CD4-positive, alpha-beta memory T cell (primary cell): ENCODE measurements at places on chromosomes 12 and 14. TPM values are rescaled to one million over a fixed set of nuclear protein-coding genes. Genes with fewer than 3 reads are reported as not detected.

NKX2-1 gene
- total RNA-seq: not detected

MANSC1 gene
- total RNA-seq: 0.35 TPM

KRT4 gene
- total RNA-seq: not detected

CD163L1 gene
- total RNA-seq: 1.1 TPM

TMTC1 gene
- total RNA-seq: not detected

DHRS2 gene
- total RNA-seq: not detected

SERPINA5 gene
- not detected for total RNA-seq

SMIM41 gene
- not detected for total RNA-seq

PLBD2 gene
- 15.6 TPM for total RNA-seq

DNA sequence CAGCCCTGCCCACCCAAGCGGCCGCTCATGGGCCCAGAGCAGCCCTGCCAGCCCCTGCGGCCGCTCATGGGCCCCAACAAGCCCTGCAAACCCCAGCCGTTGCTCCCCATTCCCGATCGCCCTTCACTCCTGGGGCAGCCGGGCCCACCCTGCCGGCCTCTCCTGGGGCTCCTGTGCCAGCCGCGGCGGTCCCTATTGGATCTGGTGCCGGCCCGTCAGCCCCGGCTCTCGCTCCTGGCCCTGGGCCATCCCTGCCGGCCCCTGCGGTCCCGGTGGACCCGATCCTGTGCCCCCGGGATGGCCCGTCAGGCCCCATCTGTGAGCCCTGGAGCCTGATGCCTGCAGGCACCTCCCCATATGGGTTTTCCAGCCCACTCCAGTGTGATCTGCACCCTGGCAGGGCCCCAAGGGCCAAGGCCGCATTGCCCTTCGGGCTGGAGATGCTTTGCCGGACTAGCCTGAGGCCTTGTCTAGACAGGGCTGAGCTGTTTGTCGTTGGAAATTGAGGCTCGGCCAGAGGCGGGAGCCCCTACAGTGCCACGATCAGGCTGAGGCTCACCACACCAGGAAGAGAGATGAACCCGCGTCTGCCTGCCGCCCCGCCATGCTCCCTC lies 20.3 kb downstream of the FBRSL1 start:
- no peak overlapping the region for H3K4me3 ChIP-seq
- H3K27me3 ChIP-seq: no peaks in the 10 kb centered on the region
- no peak for DNase-seq
- peaks cover 24% of the 10 kb centered on the region for H3K4me1 ChIP-seq
- H3K36me3 ChIP-seq: no peaks in the 10 kb centered on the region

- H3K4me1 ChIP-seq: no peaks in the 10 kb centered on the region
- no peak for DNase-seq
- no peak overlapping the region for H3K4me3 ChIP-seq
- no peaks in the 10 kb centered on the region for H3K36me3 ChIP-seq
These were observed 403.7 kb downstream of the SLC6A15 start for GRCh38 chr12:84508851-84509260.

DNA sequence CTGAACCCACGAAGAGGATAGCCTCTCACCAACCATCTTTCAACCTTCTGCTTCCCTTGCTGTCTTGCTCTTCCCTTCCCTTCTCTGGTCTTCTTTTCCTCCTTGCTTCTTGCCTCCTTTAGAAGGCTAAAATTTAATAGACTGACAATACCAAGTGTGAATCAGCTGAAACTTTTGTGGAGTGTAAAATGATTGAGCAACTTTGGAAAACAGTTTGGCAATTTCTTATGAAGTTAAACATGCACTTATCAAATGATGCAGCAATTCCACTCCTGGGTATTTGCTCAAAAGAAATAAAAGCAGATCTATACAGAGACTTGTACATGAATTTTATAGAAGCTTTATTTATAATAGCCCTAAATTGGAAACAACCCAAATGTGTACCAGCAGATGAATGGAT lies 3.3 kb upstream of the KRT86 start:
- no peak overlapping the region for H3K4me3 ChIP-seq
- no peak overlapping the region for H3K27ac ChIP-seq
- peaks cover 4% of the 10 kb centered on the region for H3K27me3 ChIP-seq
- DNase-seq: no peak
- H3K36me3 ChIP-seq: no peaks in the 10 kb centered on the region
- no peaks in the 10 kb centered on the region for H3K4me1 ChIP-seq

GRCh38 chr12:77727442-77728001 lies 103.2 kb upstream of the NAV3 start:
- H3K27me3 ChIP-seq: no peaks in the 10 kb centered on the region
- no peak for DNase-seq
- no peak overlapping the region for H3K27ac ChIP-seq

- no peak overlapping the region for H3K27ac ChIP-seq
- no peaks in the 10 kb centered on the region for H3K4me1 ChIP-seq
These were observed 16.3 kb downstream of the TMEM119 start for GRCh38 chr12:108581311-108582227.

- H3K27ac ChIP-seq: no peak overlapping the region
- H3K27me3 ChIP-seq: no peaks in the 10 kb centered on the region
- no peak overlapping the region for H3K4me3 ChIP-seq
- no peaks in the 10 kb centered on the region for H3K36me3 ChIP-seq
These were observed 348.0 kb upstream of the SOX5 start for GRCh38 chr12:24297516-24297915.

DNA sequence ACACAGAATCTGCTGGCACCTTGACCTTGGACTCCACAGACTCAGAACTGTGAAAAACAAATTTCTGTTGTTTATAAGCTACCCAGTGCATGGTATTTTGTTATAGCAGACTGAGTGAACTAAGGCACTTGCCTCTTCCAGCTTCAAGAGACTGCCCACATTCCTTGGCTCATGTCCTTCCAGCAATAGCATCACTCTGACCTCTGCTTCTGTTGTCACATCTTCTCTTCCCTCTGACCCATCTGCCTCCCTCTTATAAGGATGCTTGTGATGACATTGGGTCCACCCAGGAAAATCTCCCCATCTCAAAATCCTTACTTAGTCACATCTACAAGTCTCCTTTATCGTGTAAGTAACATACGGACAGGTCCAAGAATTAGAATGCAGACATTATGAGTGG lies 200.4 kb downstream of the PIK3C2G start:
- H3K4me3 ChIP-seq: no peak overlapping the region
- H3K27ac ChIP-seq: no peak overlapping the region
- H3K36me3 ChIP-seq: no peaks in the 10 kb centered on the region
- H3K4me1 ChIP-seq: no peaks in the 10 kb centered on the region

DNA sequence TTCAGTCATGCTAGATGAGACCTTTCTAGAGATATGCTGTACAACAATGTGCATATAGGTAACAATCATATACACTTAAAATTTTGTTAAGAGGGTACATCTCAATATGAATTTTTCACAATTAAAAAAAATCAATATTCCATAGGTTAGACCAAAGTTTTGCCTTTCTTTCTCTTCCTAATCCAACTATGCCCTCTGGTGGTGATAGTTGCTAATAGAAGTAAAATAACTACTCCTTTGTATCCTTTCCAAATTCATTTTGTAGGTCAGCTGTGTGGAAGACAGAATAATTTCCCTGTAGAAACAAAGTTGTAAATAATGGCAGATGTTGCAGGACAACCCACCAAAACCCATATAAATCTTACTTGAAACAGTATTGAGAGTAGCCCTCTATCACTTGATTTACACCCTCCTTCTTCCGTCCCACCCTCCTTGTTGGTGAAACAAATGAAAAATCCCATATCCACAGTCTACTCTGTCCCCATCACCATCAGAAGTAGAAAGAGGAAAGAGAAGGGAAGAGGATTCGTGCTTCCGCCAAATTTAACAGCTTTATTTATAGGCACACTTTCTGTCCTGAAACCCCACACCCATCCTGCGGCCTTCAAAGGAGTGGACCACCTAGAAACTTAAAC lies 34.2 kb upstream of the KICS2 start:
- H3K27me3 ChIP-seq: no peaks in the 10 kb centered on the region
- no peaks in the 10 kb centered on the region for H3K4me1 ChIP-seq
- H3K36me3 ChIP-seq: no peaks in the 10 kb centered on the region

- H3K4me3 ChIP-seq: no peak overlapping the region
- H3K36me3 ChIP-seq: no peaks in the 10 kb centered on the region
- DNase-seq: no peak
- no peaks in the 10 kb centered on the region for H3K27me3 ChIP-seq
- no peaks in the 10 kb centered on the region for H3K4me1 ChIP-seq
These were observed 136.9 kb downstream of the FUT8 start for GRCh38 chr14:65549429-65549828.

DNA sequence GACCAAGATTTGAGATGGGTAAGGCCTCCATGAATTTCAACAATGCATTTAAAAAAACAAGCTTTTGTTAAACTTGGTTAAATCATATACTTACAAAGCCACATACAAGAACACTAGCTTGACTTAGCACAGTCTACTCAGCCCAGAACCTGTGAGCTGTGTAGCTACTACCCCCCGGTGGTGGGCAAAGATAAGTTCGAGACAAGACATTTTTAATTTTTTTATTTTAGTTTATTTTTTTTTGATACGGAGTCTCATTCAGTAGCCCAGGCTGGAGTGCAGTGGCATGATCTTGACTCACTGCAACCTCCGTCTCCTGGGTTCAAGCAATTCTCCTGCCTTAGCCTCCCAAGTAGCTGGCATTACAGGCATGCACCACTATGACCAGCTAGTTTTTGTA lies 3.7 kb upstream of the NECAP1 start:
- H3K4me3 ChIP-seq: no peak overlapping the region
- no peaks in the 10 kb centered on the region for H3K36me3 ChIP-seq
- H3K4me1 ChIP-seq: peaks cover 35% of the 10 kb centered on the region

DNA sequence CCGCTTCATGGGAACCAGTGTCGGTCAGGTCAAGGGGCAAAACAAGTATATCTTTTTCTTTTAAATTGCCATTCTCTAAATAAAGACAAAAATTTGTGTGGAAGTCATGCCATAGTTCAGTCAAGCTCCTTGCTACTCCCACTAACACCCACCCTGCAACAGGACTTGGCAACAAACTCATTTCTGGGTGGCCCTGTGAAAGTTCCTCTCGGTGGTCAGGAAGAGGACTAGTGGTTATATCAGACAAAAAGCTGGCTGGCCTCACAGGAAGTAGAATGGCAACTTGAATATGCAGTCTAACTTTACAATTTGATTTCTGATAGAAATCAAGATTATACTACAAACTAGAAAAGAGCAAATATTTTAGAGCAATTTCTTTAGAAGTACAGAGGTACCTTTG lies 11.2 kb downstream of the DHRS7 start:
- no peaks in the 10 kb centered on the region for H3K27me3 ChIP-seq
- no peaks in the 10 kb centered on the region for H3K36me3 ChIP-seq
- DNase-seq: no peak
- H3K4me1 ChIP-seq: peaks cover 71% of the 10 kb centered on the region
- H3K4me3 ChIP-seq: no peak overlapping the region

GRCh38 chr14:23021889-23022442 lies 12.0 kb upstream of the C14orf93 start:
- no peak overlapping the region for H3K4me3 ChIP-seq
- H3K27ac ChIP-seq: no peak overlapping the region
- no peak for DNase-seq
- peaks cover 28% of the 10 kb centered on the region for H3K4me1 ChIP-seq
- peaks cover 9% of the 10 kb centered on the region for H3K36me3 ChIP-seq

DNA sequence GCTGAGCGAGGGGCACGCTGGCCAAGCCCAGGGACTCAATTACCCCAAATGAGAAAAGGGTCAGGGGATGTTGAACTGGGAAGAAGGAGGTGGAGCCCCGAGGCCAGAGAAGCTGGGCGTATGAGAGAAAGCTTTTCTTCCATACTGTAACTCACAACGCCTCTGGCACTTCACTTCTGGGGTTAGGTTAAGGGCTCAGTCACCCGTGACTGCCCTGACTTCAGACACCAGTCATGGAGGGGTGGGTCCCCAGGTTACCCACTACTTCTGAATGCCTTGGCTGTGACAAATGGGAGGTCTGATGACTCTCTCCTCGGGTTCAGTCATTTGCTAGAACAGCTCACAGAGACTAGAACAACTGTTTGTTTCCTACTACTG lies 5.5 kb upstream of the GPR132 start:
- no peaks in the 10 kb centered on the region for H3K36me3 ChIP-seq
- no peak overlapping the region for H3K27ac ChIP-seq
- no peaks in the 10 kb centered on the region for H3K27me3 ChIP-seq

DNA sequence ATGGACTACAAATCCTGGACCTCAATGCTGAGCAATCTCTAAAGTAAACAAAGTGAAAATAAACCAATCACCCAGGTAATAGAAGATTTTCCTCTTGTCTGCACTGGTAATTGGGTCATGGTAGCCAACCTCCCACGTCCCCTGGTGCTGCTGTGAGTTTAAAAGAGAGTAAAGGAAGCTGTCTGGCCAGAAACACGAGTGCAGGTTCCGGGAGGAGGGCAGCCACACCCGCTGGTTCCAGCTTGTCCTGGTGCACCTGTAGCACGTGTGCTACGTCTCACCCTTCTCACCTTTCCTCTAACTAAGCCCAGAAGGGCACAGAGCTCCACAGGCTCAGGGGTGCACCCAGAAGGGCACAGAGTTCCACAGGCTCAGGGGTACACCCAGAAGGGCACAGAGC lies 5.4 kb downstream of the CRACR2A start:
- peaks cover 3% of the 10 kb centered on the region for H3K36me3 ChIP-seq
- H3K4me3 ChIP-seq: no peak overlapping the region
- DNase-seq: peak; percentile 69
- peaks cover 70% of the 10 kb centered on the region for H3K4me1 ChIP-seq

DNA sequence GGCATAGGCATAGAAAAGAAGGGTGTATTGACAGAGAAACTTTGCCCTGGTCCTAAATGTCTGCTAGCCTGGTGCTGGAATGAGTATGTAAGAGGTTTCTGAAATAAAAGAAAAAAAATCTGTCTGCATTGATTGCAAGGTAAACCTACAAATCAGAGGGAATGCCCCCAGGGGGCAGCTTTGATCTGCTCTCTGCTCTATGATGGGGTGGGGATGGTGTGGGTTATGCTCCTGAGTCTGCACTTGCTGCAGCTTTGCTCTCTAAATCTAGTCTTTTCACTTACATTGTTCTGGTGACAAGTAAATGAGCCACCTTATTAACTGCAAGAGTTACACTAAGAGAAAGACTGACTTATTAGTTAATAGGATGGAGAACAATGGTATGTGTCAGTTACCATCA lies 468.4 kb upstream of the STXBP6 start:
- no peak overlapping the region for H3K27ac ChIP-seq
- no peak for DNase-seq
- H3K4me1 ChIP-seq: no peaks in the 10 kb centered on the region
- no peaks in the 10 kb centered on the region for H3K27me3 ChIP-seq
- no peak overlapping the region for H3K4me3 ChIP-seq

DNA sequence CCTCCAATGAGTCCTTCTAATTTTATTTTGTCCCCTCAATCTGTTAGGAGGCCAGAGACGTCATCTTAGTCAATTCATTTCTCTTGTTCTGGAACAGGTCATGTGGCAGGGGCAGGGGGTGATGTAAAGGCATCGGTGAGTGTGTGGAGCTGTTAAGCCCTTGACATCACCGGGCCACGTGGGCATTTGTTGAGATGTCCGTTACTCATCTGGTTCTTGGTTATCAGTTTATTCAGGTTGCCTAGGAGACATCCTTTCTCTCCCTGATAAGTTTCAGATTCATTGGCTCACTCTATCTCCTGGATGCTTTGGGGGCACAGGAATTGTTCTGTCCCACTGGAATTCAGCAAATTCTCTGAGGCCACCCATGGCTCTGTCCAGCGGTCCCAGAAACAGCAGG lies 33.6 kb upstream of the SEL1L start:
- H3K4me3 ChIP-seq: no peak overlapping the region
- H3K27ac ChIP-seq: no peak overlapping the region
- no peaks in the 10 kb centered on the region for H3K4me1 ChIP-seq
- H3K27me3 ChIP-seq: no peaks in the 10 kb centered on the region
- no peaks in the 10 kb centered on the region for H3K36me3 ChIP-seq

GRCh38 chr14:45757655-45758054 lies 504.7 kb upstream of the MIS18BP1 start:
- no peak for DNase-seq
- H3K27ac ChIP-seq: no peak overlapping the region
- no peaks in the 10 kb centered on the region for H3K36me3 ChIP-seq
- H3K4me1 ChIP-seq: no peaks in the 10 kb centered on the region

- peak overlapping the region; percentile 33 for H3K4me3 ChIP-seq
- H3K4me1 ChIP-seq: peaks cover 62% of the 10 kb centered on the region
- H3K36me3 ChIP-seq: no peaks in the 10 kb centered on the region
These were observed 79.9 kb upstream of the KCNA1 start for GRCh38 chr12:4829793-4830162.
